ENCODE measurements at places on chromosomes 3 and 15.

DNA sequence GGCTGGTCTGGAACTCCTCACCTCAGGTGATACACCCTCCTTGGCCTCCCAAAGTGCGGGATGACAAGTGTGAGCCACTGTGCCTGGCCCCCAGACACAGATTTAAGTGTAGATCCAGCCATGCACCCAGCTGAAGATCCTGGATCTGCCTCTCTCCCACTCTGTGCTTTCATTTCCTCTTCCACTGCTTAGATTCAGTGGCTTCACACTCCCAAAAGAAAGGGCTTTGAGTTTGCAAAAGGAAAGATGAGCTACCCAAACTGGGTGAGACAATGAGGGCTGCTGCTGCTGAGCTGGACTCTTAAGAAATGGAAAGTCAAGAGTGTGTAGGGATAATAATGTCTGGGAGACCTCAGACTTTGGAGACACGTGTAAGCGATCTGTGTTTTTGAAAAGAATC is 45.5 kb downstream of the ISG20 start:
- DNase-seq: no peak

DNA sequence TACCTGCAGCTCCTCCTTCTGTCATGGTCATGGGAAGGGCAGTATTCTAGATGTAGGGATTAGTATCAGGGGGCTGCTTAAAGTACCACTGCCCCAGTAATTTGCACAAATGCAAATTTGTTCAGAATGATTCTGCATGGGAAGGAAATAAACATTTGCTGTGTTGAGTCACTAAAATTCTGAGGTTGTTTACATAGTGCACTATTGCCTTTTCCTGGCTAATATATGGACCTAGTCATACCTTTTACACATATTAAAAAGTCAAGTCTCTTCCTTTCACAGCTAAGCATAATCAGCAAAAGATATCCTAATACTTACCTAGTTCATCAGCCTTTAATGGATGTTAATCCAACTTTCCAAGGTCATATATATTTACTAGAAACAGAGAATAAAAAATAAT is 746.4 kb upstream of the NR2F2 start:
- DNase-seq: no peak

GRCh38 chr15:53808058-53808706 is 48.7 kb upstream of the WDR72 start:
- DNase-seq: no peak

- DNase-seq: no peak
Observed at GRCh38 chr3:189569473-189569872, 61.7 kb upstream of the TP63 start.

DNA sequence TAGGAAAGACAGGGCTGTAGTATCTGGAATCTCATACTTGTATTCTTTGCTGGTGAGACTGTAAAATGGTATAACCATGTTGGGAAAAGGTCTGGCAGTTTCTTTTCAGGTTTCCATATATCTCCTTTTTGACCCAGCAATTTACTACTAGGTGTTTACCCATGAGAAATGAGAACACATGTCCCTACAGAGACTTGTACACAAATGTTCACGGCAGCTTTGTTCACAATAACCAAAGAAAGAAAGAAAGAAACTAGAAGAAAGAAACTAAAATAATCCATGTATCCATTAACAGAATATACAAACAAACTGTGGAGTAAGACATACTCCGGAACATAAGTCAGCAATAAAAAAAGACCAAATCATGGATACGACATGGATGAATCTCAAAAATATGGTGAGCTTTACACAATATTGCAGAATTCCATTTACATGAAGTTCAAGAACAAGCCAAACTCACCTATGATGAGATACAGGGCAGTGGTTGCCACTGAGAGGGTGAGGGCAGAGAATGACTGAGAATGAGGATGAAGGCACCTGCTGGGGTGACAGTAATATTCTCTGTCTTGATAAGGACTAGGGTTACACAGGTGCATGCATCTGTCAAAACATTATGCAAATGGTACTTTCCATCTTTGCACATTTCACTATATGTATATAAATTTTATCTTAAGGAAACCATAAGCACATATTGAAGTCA is 2.7 kb downstream of the RFTN1 start:
- DNase-seq: no peak

- DNase-seq: no peak
Observed at GRCh38 chr3:21330293-21330692, 420.7 kb downstream of the ZNF385D start.

DNA sequence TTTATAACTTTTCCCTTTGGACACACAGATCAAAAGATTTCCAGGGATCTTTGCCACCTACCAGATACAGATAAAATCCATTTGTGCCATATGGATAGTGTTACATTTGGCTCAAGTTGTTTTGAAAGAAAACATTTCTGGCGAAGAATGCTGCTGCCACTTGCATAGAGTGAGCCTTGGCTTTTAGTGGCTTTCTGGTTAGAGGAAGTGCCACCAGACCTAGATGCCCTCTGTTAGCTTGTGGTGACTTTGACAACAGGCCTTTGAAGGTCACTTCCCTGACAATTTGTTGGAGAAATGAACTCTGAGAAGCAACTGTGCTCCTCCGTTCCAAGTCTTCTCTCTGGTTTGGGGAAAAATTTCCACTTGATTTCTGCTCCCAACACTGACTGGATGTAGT is 158.0 kb downstream of the CHST2 start:
- no peak for DNase-seq

- DNase-seq: no peak
Observed at GRCh38 chr3:105466495-105467404, 100.0 kb downstream of the ALCAM start.

- DNase-seq: no peak
Observed at GRCh38 chr15:80414546-80415357, 10.6 kb downstream of the ARNT2 start.

DNA sequence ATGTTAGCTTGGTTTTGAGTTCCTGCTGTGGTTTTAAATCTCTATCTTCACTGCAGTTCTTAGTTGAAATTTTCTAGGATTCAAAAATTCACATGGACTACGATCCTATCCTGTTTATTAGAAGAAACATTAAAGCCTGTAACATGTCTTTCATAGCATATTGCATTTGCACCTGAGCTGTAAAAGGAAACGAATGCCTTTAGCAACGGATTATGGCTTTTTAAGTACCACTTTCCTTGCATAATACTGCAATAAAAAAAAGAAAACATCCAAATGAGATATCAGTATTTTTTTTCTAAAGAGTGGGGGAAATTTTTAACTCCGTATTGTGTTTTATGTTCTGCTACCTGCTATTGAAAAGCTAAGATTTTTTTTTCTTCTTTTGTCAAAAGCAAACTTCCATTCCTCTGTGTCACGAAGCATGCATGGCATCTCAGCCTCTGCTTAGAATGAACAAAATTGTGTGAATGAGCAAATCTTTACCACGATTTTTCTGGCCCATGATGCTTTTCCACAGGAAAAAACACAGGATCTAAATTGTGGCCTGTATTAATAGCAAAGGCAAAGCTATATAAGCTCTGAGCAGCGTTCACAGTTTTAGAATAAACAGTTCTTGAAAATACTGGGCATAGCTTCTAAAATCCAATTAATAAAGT is 110.0 kb upstream of the CDIN1 start:
- no peak for DNase-seq

DNA sequence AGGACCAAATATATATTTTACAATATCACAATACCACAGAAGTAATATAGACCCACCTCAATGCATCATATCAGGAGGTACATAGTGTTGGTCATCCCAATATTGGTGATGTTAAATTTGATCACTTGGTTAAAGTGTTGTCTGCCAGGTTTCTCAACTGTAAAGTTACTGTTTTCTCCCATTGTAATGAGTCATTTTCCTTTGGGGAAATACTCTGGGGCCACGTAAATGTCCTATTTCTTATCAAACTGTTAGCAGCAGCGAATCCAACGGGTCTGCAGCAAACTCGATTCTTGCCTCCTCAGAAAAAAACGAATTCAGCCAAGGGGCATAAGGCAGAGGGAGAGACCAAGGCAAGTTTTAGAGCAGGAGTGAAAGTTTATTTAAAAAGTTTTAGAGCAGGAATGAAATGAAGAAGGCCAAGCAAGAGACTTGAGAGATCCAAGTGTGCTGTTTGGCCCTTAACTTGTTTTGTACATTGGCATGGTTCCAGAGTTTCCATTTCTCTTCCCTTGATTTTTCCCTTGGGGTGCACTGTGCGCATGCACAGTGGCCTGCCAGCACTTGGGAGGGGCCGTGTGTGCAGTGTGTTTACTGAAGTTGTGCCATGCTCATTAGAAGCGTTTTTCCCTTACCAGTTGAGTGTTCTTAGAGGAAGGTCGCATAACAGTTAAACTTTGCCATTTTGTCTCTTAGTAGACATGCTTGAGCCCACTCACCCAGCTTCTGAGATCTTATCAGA is 512.5 kb downstream of the AGBL1 start:
- no peak for DNase-seq

- DNase-seq: no peak
Observed at GRCh38 chr3:193899001-193899400, 236.9 kb upstream of the HES1 start.
